ENCODE measurements at places on chromosomes 16 and 17. TPM values are rescaled to one million over a fixed set of nuclear protein-coding genes. Genes with fewer than 3 reads are reported as not detected.

- DNase-seq, result no peak
Observed at GRCh38 chr16:49000594-49000993, 281.0 kb downstream of the CBLN1 start.

DNA sequence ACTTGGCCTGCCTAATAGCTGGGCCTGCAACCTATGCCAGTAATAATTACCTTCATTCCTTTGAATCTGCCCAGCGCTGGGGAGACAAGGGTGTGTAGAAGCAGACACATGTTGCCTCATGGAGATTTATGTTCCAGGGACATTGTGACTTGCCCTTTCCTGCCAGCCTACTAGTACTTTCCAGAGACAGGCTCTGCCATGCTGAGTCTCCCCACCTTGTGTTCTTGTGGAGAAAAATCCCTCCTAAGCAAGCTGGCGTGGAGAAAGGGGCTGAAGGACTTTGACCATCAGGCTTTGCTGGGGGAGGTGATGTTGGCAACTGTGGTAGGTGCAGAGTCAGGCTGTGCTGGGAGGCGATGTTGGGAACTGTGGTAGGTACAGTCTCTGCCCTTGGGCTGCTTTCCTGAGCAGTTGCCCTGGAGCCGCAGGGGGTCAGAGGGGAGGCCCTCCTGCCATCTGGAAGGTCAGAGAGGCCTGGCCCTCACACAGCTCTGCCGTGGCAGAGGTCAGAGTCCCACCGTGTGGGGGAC is 4.0 kb downstream of the KSR1 start:
- no peak for DNase-seq

- no peak for DNase-seq
Observed at GRCh38 chr17:74290340-74290739, 16.3 kb downstream of the DNAI2 start.

GRCh38 chr17:49583889-49584288 is 8.2 kb downstream of the NXPH3 start:
- no peak for DNase-seq

Gene PLLP
- 3.8 TPM for total RNA-seq

GRCh38 chr17:72075995-72076677 is 44.7 kb upstream of the SOX9 start:
- no peak for DNase-seq

DNA sequence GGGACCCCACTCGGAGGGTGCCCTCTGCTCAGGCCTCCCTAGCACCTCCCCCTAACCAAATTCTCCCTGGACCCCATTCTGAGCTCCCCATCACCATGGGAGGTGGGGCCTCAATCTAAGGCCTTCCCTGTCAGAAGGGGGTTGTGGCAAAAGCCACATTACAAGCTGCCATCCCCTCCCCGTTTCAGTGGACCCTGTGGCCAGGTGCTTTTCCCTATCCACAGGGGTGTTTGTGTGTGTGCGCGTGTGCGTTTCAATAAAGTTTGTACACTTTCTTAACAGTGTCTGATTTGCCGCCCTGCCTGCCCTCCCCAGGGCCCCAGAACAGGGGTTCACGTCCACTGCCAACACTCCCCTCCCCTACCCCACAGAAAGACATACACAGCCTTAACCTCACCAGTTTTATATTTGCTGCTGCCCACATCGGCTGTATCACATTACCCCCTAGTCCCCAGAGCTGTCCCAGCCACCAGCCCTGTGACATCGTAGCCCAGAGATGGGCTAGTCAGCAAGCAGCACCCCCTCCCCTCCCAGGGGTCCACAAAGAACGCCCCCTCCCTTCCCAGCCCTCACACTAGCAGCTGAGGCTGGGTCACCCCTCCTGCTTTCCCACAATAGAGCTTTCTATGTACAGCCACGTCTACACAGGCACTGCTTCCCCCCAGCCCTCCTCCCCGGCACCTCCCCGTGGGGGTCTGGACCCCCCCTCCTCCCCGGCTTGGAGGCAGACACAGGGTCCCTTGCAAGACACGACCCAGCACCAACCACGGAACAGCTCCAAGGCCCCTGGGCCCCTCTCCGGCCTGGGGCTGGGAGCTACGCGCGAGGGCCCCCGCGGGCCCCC is 7.9 kb downstream of the GRN start:
- no peak for DNase-seq

DNA sequence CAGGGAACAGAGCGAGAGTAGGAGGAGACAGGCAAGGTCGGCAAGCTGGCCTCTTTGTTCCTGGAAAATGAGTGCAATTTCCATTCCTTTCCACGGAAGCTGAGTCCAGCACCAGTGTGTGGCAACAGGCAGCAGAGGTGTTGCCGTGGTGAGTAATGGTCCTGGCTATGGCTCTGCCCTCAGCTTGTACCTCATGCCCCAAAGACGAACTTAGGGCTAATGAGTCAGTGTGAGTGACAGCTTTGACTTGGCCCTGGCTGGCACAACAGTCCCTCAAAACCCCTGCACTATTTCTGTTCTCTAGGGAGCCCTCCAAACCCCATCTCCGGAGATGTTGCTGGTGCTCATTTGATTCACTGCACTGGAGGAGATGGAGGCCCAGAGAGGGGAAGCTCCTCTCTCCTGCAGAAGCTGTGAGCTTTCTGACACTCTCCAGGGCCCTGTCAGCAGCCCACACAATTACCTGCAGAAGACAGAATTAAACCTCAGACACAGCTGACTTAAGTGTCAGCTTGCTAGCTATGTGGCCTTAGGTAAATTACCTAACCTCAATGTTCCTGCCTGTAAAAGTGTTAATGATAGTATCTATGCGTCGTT is 129.9 kb downstream of the TMEM132E start:
- no peak for DNase-seq

DNA sequence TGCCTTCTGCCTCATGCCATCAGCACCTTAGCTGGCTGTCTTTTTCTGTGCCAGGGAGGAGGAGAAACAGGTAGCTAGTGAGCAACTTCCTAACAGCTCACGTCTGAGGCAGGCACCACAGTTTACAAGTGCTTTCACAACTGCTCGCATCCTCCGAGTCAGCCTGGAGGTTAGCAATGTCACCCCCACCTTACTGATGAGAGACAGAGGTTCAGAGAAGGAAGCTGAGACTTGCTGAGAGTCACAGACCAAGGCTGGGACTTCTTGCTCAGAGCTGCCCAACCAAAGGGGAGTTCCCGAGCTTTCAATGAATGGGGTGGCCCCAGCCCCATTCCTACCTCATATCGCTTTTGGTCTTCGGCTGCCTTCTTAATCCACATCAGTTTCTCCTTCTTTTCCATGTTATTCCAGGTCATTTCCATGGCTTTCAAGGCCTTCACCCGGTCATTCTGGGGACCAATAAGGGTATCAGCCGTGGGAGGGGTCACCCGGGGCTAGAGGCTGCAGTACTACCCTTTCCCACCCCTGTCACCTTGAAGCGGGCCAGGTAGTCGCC is 9.6 kb downstream of the UBTF start:
- no peak for DNase-seq

Gene IL21R
- total RNA-seq, result 0.33 TPM

Gene CACNG3
- not detected for total RNA-seq

DNA sequence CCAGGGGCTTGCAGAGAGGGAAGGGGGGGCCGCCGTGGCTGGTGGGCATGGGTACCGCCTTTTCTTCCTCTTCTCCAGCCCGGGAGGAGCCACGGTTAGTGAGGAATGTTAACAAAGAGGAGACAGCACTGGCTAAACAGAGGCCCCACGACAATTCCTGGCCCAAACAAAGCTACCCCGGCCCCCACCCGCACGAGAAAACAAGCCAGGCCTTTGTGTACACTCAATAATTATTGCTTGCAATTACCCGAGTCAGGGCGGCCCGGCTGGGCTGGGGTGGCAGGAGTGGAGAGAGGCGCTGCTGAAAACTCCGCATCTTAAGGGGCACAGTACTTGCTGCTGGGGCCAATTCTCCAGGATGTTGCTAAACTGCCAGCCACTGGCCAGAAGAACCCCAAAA is 56.4 kb downstream of the IRX5 start:
- no peak for DNase-seq

Gene KRTAP3-1
- not detected for total RNA-seq

Gene SEZ6L2
- total RNA-seq, result 7.2 TPM

- no peak for DNase-seq
Observed at GRCh38 chr16:84911486-84912216, 91.9 kb downstream of the CRISPLD2 start.
